ENCODE measurements at places on chromosomes 6 and 20.

- DNase-seq: no peak
Observed at GRCh38 chr6:75266716-75267291, 17.8 kb downstream of the TMEM30A start.

- DNase-seq: no peak
Observed at GRCh38 chr6:115909923-115910546, 150.7 kb downstream of the FRK start.

GRCh38 chr20:478949-479429 lies 16.7 kb upstream of the TBC1D20 start:
- DNase-seq: no peak

- DNase-seq: no peak
Observed at GRCh38 chr20:63810730-63811490, 20.2 kb downstream of the ZBTB46 start.

GRCh38 chr6:42100029-42100901 lies 42.2 kb downstream of the C6orf132 start:
- DNase-seq: no peak

Measured in stimulated activated CD8-positive, alpha-beta memory T cell treated with anti-CD3 and anti-CD28 coated beads, Interleukin-4, amount 100 ng/mL, for 1 hour (primary cell).